ENCODE measurements at places on chromosomes 12 and 14.
A peak's percentile ranks its signal among the peaks of the same experiment; 100 is the strongest.

DNA sequence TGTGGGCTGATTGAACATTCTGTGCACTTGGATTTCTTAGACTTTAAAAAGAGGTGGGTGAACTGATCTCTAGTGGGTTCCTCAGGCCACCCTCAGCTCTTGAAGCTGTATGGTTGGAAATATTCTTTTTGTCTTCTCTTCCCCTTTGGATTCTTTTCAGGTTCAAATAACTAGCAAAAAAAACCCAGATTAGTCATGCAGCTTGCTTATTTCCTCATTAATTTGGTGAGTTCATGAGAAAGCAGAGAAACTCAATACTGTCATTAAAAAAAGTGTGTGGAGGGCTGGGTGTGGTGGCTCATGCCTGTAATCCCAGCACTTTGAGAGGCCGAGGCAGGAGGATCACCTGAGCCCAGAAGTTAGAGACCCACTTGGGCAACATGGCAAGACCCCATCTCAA is 183.4 kb downstream of the ESR2 start:
- peak; percentile 60 for DNase-seq

DNA sequence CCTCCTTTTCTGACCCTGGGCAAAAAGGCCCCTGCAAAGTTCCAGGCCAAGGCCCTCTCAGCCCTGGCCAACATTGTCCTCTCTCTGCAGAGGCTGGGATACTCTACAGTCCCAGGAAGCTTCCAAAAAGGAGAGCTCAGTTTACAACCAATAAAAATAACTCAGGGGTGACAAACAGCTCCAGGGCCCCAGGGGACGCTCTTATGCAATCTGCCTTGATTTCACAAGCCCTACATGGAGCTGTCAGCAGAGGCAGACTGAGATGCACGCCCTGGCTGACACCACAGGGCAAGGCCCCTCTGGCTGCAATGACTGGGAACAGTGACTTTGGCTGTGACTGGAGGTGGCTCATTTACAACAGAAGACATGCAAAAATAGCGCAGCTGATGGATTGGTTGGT is 129.0 kb upstream of the MED13L start:
- DNase-seq, result peak; percentile 88

- DNase-seq, result peak; percentile 98
Observed at GRCh38 chr12:38956337-38956736, 50.9 kb upstream of the CPNE8 start.

GRCh38 chr14:39422243-39422642 is 10.0 kb downstream of the FBXO33 start:
- no peak for DNase-seq

- no peak for DNase-seq
Observed at GRCh38 chr12:95147866-95148265, 69.4 kb downstream of the FGD6 start.

GRCh38 chr14:87615822-87616679 is 376.9 kb downstream of the GALC start:
- peak; percentile 34 for DNase-seq

DNA sequence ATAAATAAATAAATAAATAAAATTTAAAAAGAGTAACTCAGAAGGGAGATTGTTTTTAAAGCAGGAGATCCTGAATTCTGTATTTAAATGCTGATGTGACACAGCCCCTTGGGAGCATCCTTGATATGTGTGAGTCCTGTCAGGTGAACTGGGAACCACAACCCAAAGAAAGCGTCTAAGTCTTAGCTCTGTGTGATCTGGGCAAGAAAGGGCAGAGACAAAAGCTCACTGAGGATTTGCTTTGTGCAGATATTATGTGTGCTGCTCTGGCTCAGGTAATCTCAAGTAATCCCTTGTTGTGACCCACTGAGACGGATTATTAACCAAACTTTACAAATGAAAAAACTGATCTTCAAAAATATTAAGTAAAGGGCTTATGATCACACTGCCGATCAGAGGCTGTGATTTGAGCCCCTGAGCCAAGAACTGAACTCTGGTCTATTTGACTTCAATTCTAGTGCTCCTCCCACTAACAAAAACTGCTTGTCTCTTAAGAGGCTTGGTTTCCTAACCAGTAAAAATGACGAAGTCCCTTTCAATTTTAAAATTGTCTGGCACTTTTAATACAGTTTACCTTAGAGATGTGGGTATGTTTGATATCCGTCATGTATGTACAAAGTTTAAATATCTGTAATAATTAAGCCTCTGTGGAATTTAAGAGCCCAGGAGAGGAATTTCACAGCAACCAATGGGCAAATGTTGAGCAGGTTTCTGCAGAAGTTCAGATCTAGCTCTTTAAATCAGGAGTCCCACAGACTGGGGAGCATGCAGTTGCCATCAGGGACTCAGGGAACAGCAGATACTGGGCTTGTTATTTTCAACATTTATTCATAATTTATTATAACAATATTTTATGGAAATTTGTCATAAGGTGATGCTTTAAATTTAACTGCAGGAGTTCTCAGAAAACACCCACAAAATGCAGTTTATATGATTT is 46.1 kb downstream of the CPM start:
- no peak for DNase-seq

DNA sequence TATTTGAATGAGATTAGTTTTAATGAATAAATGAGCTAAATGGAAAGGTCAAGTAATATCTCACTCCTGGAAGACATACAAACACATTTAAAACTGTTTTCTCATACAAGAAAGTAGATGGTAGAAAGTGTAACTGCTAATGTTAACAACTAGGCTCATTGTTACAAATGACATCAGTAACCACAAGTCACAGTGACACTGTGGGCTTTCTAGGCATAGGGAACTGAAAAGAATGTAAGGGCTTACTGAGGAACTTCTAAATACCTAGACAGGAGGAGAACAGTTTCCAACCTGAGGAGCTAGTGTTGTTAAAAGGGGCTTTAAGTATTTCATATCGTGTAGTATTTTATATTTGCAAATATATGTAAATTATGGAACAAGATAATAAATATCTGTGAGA is 17.5 kb upstream of the ERGIC2 start:
- no peak for DNase-seq

Measured in renal cortical epithelial cell (primary cell).